Amygdala (tissue), 56 donors: ENCODE measurements at places on chromosomes 6 and 20.

DNA sequence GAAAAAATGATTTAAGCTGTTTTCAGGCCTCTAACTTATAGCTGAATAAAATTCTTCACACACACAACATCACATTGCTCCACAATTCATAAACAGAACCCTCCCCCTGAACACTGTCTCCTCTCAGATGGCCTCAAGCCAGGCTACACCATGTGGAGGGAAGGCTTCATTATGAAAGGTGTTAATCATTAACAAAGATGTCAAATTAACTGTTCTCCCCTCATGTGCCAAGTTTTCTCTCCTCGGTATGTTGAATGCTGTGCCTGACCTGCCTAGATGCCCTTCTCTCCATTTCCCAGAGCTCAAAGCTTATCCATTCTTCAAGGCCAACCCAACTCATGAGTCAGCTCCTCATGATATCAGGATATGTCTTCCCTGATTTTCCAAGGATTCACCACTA lies 210.4 kb downstream of the GMDS start:
- no peak for DNase-seq

DNA sequence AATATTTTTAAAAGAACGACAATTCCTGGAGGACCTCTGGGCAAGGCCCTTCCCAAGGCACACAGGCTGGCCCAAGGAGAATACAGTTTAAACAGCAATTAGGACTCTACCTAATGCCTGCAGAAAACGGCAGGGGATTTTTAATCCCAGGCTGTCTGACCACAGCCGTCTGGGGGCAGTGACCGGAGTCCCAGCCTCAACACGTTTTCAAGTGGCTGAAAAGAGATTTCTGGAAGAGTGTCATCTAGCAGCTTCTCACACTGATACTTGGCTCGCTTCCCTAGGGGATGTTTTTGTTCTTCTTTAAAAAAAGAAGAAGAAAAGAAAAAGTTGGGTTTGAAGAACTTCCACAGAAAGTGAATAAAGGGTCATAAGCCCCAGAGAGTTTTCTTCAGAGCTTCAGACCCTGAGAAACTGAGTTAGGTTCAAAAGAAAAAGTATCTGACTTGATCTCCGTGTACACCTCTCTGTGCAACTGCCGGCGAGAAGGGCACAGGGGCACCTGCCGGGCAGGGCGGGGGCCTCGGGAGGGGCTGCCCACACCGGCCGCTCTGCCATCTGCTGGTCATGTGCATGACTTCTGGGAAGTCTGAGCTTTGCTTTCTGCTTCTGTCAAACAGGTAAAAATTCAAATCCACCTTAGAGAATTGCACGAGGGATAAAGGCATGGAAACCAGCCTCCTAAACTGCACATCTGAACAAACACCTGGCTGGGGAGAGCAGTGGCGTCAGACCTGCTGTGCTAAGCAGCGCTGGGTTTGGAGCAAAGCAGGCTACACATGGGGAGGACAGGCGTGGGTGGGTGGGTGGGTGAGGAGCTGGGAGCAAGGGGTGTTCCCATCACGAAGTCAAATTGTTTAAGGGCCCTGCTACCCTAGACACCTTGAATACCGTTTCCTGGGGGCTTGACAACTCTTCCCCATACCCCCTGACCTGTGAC lies 33.0 kb downstream of the RRBP1 start:
- no peak for DNase-seq

DNA sequence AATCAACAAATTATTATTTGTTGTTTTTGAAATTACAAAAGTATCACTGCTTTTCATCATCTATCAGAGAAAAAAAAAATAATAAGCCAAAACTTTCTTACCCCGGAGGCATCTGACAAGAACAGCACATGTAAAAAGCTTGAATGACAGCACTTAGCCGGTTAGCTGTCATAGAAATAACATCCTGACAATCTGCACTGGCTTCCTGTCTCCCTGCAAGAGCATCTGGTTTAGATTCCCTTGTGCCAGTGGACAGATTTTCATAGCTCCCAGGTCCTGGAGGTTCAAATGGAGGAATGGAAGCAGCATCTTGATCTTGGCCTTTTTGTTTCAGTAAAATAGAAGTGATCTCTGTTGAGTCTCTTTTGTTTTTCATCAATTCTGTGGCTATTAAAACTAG lies 74.8 kb downstream of the HACE1 start:
- no peak for DNase-seq

DNA sequence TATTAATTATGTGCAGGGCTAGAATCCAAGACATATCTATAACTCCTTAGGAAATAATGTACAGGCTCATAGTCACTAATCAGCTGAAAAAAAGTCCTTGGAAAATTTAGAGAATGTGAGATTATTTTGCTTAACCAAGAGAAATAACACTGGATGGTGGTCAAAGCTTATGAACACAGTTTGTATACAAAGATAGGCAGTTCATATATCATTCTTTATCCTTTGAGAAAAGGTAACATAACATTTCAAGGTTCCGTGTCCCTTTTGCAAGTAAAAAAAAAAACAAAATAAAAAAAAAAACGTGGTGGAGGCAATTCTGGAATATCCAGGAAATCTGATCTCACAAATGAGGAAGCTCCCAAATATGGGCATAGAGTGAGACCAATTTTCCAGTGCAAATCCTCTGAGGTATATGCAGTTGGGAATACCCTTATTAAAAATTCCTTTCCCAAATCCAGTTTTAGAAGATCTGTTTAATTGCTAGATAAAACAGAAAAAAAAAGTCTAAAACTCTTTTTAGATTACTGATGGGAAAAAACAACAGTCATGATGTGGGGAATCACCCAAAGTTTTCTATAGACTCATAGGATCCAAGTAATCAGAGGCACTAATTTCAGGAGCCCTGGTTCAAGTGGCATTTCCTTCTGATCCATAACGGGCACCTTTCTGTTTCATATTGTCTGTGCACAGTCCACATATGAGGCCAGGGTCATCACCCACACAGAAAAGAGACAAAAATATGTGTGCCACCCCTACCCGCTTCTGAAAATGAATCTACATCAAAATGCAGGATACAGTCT lies 17.7 kb upstream of the TNFAIP3 start:
- DNase-seq, result no peak

- DNase-seq, result no peak
Measured at GRCh38 chr6:16055852-16056251, 73.0 kb upstream of the MYLIP start.

DNA sequence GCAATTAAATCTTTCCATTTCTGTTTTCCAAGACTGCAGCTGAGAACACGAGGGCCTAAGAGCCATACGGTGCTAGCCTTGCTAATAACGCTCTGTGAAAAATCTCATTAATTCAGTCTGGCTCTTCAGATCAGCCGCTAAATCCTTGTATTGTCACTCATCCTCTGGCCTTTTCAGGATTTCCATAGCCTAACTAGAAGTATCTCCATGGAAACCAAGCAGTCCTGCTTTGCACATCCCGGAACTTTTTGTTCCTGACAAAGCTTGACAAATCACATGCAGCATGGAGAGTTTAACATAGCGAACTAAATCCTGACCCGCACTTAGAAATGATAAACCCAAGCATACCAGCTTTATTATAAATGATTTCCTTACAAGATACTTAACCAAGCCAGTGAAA lies 383.7 kb downstream of the CD83 start:
- no peak for DNase-seq

- DNase-seq, result peak; percentile 4
Measured at GRCh38 chr6:72363844-72364740, 257.8 kb upstream of the KCNQ5 start.

- no peak for DNase-seq
Measured at GRCh38 chr6:33944686-33945411, 141.0 kb upstream of the MLN start.

- DNase-seq, result no peak
Measured at GRCh38 chr6:12418946-12419345, 128.8 kb downstream of the EDN1 start.

GRCh38 chr20:64159711-64160110 lies 4.5 kb upstream of the MYT1 start:
- DNase-seq, result no peak

DNA sequence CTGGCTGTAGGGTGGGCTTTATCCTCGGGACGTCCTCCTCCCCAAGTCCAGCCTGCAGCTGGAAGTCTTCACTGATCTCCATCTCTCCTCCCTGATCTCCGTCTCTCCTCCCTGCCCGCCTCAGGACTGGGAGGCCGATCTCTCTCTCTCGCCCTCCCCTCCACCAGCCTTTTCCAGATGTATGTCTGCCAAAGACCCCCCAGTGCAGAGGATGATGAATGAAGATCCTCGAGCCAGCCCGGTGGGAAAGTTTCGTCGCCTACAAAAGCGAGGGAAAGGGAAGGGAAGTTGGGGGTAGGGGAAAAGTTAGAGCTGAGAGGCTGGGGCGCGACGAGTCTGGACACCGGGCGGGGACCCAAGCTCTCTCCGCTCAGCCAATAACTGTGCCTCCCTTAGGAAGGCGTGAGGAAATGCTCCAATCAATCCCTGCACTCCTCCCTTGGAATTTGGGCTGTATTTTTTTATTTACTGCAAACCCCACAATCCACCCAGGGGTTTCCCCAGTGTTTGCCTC lies 595 bp upstream of the SRF start:
- DNase-seq, result peak; percentile 78

DNA sequence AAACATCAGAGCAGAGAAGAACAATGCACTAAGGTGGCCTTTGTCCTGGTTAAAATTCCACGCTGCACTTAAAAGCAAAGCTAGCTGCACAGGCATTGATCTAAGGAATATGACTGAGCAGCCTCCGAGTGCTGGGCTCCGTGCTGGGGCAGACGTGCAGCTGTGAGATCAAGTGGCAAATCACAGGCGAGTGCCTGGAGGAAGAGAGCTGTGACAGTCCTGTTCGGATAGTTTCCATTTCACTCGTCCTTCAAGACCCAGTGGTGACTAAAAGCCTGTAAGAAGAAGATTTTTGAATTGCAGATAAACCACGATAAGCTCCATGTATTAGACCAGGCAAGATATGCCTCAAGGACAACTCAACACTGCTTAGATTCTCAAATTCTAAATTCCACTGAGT lies 247.9 kb downstream of the ANKRD60 start:
- no peak for DNase-seq

DNA sequence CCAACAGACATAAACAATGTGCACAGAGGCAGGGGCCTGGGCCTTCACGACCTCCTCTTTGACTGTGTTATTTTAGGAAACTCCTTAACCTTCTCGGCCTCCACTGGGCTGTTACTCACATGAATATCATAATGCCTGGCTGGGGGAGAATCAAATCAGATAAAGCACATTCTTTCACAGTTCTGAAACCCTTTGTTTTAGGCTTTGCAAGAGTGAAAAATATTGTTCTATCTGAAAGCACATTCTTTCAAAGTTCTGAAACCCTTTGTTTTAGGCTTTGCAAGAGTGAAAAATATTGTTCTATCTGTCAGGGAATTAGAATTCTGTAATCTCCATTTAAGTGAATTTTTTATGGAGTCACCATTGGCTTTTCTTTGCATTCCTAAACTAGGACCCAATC lies 50.7 kb upstream of the SYNDIG1 start:
- no peak for DNase-seq

DNA sequence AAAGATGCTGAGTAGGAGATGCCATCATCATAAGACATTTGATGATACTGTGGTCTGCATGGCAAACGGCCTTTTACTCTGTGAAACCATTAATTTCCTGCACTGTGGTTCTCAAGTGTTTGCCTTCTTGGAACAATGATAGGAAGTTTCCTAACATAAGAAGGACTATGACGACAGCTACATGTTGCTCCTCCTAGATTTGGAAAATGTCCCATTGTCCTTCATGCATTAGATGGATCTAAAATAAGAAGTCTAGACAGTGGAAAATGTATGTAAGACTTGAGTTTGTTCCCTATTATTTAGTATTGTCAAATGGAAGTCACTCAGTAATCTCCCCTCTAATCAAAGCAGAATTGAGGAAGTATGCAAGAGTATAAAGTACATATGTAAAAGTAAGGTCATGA lies 98.5 kb upstream of the TMEM170B start:
- no peak for DNase-seq

GRCh38 chr6:154508573-154509375 lies 1.7 kb downstream of the CNKSR3 start:
- DNase-seq, result no peak

DNA sequence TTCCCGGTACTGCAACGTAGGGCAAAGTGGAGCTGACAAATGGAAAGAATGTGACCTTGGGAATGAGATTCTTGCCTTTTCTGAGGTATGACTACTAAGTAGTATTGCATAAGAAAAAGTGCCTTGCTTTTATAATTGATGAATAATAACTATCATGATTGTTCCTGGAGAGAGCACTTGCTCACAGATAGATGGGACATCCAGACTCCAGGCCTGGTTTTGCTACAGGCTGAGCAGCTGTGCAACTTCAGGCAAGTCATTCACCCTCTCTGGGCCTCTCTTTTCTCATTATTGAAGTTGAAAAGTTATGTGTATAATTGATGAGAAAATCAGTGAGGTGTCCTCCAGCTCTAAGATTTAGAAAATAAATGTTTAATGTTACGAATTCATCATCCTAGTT lies 53.6 kb upstream of the MBOAT1 start:
- no peak for DNase-seq
